ENCODE measurements at places on chromosomes 13 and 19. TPM values are rescaled to one million over a fixed set of nuclear protein-coding genes. Genes with fewer than 3 reads are reported as not detected.

- ATAC-seq = no peak
Observed at GRCh38 chr13:27472941-27473340, 22.6 kb upstream of the MTIF3 start.

- no peak for ATAC-seq
Observed at GRCh38 chr13:77333594-77333993, 6.7 kb upstream of the MYCBP2 start.

DNA sequence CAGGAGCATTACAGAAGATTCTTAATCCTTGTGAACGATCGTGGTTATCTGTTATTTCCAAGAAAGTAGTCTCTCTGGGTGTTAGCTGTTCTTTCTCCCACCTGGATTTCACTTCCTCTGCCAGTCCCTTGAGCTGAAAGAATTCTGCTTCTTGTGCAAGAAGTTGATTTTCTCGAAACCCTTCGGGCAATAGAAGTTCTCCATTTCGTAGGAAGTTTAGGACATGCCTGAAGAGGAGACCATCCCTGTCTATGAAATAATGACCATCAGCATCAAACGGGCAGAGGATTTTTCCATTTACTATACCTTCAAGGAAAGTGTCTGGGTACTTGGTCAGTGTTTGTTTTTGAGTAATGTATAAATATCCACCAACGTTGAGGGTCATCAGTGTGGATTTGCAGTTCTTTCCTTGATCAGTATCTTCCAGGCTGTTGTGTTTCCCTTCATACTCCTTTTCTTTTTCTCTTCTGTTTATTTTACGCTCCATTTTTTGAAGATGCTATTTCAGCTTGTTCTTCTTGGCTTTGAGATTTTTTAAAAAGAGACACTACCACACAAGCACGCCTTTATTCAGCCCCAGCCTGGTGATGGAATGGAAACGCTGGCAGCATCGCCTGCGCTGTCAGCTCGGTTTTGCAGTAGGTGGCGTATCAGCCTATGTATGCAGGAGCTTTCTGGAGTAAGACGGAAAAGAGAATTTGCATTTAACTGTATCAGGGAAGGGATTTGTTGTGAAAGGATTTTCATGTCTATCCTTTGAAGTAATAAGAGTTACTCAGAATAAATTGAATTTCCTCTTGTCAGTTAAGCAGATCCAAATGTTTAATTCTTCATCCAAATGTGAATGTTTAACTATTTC is 6.5 kb downstream of the KCTD4 start:
- ATAC-seq = peak; percentile 57

DNA sequence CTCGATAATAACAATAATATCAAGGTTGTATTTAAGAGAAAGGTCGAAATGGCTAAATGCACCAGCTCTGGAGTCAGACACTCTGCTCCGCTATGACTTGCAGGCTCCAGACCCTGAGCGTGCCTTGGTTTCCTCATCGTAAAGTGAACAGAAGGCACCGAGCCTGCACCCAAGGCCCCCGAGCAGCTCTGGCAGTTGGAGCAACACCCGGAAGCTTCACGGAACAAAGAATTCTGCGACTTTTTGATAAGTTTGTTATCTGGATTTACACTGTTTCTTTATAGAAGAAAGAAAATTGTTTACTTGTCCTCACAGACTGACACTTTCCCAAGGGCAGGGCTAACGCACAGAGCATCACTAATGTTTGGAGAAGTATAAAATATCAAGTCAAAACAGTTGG is 4.4 kb downstream of the GRTP1 start:
- ATAC-seq = no peak

- ATAC-seq = no peak
Observed at GRCh38 chr19:11460207-11460606, 20.6 kb downstream of the ELAVL3 start.

DNA sequence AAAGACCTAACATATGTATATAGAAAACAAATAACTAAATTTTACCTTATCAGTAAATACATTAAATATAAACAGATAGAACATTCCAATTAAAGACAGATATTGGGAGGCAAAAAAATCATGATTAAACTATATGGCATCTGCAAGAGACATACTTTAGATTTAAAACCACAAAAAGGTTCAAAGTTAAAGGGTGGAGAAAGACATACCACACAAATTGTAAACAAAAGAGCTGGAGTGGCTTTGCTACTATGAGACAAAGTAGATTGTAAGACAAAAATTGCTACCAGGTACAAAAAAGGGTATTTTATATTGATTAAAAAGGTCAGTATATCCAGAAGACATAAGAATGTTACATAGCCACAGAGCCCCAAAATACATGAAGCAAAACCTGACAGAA is 200.2 kb downstream of the KCNRG start:
- ATAC-seq = no peak

DNA sequence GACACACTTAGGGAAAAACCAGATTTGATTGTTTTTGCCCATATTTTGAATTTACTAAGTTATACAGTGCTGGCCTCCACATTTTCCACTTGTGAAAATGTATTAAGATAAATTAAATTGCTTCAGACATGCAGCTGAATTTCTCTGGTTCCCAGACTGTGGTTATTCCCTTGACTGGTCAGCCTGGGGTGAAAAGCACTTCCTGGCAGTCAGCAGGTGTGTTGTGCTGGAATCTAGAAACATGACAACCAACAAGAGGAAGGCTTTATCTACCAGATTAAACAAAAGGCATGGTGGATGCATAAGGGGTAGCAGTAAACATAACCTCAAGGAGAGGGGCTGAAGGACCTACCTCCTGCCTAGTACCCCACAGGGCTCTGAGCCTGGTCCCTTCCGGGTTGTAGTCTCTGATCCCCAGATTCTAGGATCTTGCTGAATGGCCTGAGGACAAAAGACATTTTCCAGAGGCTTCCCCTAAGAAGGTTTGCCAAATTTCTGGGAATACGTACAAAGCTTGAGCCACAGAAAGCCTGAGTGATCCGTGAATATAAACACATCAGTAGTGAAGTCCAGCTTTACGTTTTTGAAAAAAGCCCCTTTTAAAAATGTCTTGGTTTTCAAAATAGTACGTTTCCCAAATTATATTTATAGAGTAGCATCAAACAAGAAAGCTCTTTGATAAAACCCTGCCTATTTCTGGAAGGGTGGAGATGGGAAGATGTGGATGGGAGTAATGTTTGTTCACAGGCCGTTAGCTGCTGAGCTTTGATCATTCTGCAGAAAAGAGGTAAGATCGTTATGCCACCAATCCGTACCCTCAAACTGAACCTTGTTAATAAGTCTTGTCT is 133.4 kb downstream of the LACC1 start:
- no peak for ATAC-seq

GRCh38 chr19:10339380-10339960 is at the start of gene ICAM3:
Gene ICAM3, minus strand, starts transcription at chr19:10339624. Its CDS starts 10 bp downstream, at chr19:10339614.
- ATAC-seq = no peak

DNA sequence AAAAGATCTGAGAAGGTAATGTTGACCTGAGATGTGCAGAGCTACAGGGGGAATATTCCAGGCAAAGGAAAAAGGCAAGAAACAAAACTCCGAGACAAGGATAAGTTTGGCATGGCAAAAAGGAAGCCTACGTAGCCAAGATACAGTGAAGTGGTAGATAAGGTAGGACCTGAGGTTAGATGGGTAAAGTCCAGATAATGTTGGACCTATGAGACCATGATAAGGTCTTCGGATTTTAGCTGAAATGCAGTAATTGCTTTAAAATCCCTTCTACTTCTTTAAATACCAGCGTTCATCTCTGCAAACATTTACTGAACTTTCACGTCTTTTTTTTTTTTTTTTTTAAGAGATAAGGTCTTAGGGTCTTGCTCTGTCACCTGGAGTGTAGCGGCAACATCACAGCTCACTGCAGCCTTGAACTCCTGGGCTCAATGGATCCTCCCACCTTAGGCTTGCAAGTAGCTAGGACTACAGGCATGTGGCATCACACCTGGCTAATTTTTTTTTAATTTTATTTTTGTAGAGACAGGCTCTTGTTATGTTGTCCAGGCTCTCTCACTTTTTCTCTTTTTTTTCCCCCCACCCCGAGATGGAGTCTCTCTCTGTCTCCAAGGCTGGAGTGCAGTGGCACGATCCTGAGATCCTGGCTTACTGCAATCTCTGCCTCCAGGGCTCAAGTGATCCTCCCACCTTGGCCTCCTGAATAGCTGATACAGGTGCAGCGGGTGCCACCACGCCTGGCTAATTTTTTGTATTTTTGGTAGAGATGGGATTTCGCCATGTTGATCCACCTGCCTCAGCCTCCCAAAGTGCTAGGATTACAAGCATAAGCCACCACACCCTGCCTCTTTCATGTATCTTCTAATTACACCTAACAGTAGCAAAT is 4.2 kb upstream of the WBP4 start:
- ATAC-seq = no peak

DNA sequence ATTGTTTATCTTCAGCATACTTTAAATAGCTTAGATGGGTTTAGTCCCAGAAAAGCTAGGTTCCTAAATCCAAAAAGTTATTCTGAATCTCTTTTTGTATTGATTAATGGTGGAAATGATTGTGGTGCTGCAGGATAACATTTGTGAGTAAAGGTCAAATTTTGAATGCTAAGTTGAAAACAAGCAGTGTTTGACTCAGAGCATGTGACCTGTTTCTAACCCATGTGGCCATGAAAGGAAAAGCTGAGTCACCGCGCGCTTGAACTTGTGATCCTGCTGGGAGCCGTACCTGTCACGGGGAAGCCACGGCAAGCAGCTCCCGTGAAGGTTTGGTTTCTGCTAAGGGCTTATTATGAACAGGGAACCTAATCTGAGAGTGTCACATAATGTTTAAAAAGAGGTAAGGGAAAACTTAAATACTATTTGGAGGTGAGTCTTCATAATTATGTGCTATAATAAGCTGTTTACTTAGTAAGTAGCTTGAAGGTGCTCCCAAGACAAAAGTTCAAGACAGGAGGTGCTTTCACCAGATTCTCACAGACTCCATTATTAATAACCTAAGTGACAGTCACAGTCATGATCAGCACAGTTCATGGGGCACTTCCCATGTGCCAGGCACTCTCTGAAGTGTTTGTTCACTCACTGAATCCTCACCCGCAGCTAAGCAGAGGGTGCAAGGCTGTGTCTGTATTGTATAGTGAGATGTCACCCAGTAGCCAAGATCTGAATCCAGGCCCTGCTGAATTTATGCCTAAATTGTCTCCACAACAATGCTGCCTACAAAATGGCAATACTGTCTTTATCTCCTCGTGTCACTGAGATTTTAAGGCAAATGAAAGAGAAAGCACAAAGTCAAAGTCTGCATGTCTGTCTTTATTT is 286.5 kb downstream of the MYO16 start:
- ATAC-seq = peak; percentile 93

DNA sequence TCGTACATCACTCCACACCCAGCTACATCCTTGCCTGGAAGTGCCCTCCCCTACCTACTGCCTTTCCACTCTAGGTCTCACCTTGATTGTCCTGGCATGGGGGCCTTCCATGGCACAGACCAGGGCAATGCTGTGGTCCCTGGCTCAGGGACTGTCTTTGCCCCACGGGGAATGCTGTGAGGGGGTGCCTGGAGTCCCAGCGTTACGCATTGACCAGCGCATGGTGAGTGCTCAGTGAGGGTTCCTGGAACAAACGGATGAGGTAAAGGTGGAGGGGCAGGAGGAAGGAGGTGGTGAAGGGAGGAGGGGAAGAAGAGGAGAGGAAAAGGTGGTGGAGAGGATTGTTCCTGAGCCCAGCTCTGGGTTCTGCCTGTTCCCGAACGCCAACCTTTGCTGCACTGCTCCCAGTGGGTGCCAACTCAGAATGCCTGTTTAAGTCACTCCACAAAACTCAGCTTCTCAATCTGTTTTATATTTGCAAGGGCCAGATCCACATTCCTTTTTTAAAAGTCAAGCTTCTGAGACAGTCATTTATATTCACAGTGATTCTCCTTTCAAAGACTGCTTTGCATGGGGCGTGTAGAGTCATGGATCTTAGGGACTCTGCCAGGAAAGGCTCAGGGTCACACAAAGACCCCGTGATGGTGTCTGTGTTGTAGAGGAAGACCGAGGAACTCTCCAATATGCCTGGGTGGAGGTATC is 40.8 kb downstream of the CHST8 start:
- ATAC-seq = no peak

DNA sequence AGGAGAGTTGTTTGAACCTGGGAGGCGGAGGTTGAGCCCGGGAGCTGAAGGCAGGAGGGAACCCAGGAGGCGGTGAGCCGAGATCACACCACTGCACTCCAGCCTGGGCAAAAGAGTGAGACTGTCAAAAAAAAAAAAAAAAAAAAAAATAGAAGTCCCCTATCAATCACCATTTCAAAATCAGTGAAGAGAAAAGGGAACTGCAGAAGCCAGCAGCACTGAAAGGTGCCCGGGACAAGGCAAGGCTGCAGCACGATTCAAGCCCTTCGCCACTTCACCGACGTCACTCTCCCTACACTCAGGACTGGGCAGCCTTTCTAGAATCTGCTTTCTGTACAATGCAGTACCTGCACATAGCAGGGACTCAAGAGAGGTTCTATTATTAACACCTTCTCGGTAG is 21.9 kb upstream of the USP12 start:
- ATAC-seq = no peak

- ATAC-seq = no peak
Observed at GRCh38 chr13:71867131-71867814, at the start of gene DACH1. Gene DACH1, minus strand, starts transcription at chr13:71867204.

- no peak for ATAC-seq
Observed at GRCh38 chr19:10419646-10420443, 493 bp upstream of the PDE4A start.

- no peak for ATAC-seq
Observed at GRCh38 chr13:99601535-99601934, 100.3 kb downstream of the TM9SF2 start.

- no peak for ATAC-seq
Observed at GRCh38 chr13:112966776-112967175, 2.2 kb upstream of the MCF2L start.

DNA sequence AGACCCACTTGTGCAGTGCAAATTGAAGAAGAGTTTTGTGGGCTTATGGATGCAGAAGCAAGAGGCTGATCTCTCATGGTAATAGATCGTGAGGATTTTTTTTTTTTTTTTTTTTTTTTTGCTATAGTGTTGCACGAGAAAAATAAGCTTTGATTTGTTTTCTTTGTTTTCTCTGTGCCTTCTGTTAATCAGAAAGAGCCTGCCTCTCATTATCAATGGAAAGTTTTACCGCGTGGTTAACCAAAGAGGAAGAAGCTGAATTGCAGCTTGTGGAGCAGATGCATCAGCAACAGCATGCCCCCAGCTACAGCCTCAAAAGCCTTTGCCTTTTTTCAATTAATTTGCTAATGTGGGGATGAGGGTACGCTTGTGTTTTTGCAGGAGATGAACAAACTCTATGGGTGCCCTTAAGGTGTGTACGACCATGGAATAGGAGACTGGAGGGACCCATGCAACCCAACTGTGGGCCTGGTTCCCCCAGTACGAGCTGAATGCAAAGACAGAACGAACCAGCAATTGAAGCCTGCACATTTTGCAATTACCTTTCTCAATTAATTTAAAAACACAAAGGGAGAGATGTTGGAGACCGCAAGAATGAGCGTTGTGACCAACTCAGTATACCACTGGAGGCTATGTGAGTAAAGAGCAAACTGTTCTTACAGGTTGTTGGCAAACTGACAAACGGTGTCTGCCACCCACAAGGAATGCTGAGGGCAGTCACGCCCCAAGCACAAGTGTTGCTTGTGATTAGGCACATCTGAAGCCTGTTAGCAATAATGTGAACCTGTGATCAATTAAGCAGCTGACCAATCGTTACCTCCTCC is 58.6 kb upstream of the SPRY2 start:
- no peak for ATAC-seq

- peak; percentile 60 for ATAC-seq
Observed at GRCh38 chr13:111177081-111177711, 62.1 kb downstream of the ARHGEF7 start.

Gene OLFM2
- 2.6 TPM for total RNA-seq

Gene NLRP8
- not detected for total RNA-seq

Gene ICAM5
- 0.54 TPM for total RNA-seq

Gene CNN1
- total RNA-seq = 3,774 TPM

Gene ZNF93
- total RNA-seq = 2.6 TPM

Gene MEX3D
- total RNA-seq = 18.8 TPM

Gene AMH
- total RNA-seq = 0.67 TPM

Gene AMER2
- total RNA-seq = not detected
